ACHN (cell line): ENCODE measurements at places on chromosomes 6 and 20.

GRCh38 chr6:37218511-37218910 is 39.1 kb upstream of the TBC1D22B start:
- DNase-seq = no peak

DNA sequence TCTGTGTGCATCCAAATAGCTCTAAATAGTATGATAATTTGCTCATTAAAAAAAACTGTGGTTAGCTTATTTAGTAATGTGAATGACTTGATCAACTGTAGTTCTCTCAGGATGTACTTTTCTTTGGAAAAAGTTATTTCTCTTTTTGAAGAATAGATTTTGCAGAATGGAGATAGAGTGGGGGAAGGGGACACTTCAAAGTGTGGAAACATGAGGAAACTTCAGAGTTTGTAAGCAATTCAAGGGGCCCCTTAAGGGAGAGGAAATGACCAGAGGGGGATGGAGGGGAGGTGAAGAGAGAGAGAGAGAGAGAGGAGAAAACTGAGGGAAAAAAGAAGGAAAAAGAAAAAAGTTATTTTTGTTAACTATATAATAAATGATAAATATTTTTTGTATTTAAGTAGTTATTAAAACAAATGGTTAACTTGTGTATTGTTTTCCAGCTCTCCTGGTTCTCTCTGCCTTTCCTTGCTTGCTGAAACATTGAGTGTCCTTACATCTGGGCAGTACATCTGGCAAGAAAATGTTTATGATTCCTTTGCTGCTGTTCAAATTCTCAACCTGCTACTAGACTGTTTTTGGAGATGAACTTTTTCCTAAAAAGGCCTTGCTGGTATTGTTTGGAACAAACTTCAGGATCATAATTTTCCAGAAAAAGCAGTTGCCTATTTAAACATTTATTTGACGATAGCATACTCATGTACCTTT is 497.5 kb upstream of the CITED2 start:
- no peak for DNase-seq

DNA sequence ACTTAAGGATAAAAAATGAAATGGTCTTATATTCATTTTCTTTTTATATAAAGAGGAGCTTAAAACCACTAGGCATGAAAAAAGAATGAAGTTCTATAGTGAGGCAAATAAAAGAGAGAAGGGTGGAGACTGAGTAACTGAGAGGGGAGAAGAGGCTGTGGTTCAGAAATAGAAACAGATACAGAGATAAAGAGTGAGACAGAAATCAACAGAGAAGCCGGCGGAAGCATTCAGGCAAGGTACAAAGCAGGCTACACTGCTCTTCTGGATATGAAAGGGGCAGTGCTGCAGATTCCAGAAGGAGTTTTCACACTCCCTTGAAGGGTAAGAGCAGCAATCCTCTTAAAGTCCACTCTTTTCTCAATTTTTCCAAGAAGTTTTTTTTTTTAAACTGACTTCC is 29.9 kb downstream of the NFATC2 start:
- DNase-seq = no peak

- no peak for DNase-seq
These were observed 736 bp downstream of the FAM217B start for GRCh38 chr20:59940956-59941294.

- no peak for DNase-seq
These were observed 130.8 kb downstream of the SCAF8 start for GRCh38 chr6:154864066-154864430.

- DNase-seq = no peak
These were observed 44.6 kb upstream of the AGPAT4 start for GRCh38 chr6:161318456-161318855.

DNA sequence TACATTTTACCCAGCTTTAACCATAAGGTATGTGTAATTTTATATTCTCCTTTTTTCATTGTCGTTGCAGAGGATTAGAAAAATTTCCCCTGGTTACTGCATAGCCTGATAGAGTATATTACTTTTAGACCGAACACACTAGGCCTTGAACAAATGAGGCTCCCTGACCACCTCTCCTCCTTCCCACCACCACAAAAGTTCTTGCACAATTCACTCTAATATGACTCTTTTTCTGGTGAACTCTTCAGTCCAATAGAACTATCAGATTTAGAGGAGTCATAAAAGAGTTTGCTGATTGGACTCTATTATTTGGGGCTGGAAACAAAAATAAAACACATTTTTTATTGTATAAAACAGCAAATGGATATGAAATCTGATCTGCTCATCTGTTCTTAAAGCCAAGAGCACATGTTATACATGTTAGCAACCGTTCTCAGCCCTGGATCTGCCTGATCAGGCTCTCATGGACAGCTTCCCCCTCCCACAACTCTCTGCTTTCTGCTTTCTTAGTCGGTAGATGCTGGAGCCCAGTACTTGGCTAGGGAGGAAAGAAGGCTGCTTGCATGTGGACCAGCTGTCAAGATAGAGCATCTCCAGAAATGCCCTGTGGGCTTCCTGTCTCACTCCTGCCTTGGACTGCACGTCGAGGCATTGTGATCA is 83.5 kb downstream of the CD164 start:
- DNase-seq = no peak

DNA sequence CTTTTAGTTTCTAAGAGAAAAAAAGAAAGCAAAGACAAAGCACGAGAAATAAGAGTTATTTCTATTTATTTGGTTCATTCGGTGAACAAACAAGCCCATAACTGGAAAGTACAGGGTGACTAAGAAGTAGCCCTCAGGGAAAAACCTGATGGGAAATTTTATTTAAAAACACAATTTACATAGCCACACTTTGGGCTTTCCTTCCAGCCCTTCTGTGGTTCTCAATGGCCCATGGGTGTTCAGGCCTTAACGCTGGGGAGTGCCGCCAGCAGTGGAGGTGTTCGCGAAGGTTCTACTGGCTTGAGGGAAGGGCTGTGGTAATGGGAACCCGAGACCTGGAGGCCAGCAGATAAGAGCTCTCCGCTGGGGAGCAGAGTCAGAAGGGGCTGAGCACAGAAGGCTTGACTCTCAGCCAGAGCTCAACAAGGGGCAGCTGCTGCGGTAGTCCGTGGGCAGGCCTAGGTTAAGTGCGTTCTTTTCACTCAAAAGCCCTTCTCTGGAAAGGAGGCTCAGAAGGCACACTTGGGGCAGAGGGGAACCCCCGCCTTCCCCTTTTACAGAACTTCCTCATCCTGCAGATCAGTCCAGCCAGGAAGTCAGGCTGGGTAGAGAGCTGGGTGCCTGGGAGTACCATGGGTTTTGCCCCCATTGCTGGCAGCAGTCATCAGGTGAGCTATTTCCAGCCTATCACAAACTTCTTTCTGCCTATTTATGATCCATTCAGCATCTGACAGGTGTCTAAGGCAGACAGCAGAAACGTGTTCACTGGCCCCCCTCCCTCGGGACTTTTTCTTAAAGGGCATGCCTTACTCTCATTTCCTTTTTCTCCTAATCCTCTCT is 8.8 kb upstream of the CD83 start:
- no peak for DNase-seq

DNA sequence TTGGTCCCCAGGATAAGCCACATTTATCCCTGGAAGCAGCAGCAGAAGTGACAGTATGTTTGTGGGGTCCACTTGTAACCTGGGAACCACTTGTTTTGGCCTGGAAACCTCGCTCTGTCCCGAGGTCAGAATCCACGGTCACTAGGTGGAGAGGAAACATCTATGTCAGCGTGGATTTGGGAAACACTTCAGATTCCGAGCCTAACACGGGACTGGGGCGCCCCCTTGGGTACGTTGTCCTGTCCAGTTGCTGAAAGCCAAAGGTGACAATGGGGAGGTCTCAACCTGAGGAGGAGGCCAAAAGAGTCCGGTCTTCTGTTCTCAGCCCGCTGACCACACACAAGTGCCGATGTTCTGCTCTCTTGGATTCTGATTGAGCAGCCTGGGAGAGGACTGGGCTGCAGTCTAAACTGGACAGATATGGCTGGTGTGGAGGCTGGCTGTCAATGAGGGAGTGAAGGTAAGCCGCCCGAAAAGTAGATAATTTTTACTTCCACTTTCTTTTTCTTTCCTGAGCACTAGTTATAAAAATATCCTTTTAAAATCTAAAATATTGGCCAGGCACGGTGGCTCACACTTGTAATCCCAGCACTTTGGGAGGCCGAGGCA is 4.9 kb upstream of the ZFP57 start:
- DNase-seq = no peak

GRCh38 chr6:4336778-4337442 is 201.5 kb upstream of the ECI2 start:
- DNase-seq = peak; percentile 10

DNA sequence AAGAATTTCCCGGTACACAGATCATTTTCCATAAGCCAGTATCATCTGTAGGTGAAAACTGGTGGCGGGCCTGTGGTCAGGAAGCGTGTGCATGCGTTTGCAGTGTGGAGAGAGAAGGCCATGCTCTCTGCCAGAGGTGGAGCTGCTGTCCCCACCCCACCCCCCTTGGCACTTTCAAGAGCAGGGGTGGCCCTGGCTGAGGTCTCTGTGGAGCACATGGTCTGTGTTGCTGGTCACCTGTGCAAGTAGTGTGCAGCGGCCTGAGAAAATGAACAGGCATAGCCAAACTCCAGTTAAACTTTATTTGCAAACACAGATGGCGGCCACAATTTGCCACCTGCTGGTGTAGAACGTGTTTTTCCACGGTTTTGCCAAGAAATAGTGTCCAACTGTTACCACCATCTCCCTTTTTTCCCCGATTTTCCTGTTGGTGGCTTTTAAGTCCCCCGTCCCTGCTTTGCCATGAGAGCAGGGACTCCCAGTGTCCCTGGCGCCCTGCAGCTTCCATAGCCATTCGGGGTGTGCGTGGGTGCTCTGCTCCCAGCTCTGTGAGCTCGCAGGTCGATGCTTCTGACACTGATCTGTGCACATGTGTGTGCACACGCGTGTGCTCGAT is 2.5 kb downstream of the ADRM1 start:
- DNase-seq = no peak

DNA sequence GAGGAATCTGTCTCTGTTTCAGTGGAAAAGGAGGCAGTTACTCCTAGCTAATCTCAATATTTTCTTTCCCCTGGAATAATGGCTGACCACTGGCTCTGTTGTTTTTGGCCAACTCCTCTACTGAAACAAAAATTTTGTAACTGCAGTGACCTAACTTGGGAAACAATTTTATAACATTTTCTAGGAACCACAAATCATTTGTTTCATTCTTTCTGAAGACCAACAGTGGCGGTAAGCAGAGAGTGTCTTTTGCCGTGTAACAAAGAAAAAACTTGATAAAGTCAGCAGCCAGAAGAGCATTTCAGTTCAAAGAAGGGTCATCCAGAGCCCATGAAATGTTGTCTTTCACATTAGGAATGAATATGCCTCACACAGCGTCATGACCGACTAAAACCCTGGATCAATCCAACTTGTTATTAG is 11.8 kb upstream of the BFSP1 start:
- no peak for DNase-seq

DNA sequence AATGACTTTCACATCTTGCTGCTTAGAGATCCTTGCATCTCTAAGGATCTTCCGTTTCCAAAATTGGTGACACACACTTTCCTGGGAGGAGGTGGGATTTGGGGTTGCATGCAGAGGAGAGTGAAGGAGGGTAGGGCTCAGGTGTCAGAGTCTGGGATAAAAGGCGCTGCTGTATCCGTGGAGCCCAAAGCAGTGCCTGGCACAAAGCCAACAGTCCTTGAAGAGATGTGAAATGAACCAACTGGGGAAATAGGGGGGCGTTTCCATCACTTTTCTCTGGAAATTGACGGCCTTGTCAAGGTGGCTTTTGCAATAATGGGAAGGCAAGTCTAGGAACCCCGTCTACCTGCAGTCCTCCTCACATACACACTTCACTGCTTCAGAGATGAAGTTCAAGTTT is 59.5 kb upstream of the NELFCD start:
- DNase-seq = no peak

DNA sequence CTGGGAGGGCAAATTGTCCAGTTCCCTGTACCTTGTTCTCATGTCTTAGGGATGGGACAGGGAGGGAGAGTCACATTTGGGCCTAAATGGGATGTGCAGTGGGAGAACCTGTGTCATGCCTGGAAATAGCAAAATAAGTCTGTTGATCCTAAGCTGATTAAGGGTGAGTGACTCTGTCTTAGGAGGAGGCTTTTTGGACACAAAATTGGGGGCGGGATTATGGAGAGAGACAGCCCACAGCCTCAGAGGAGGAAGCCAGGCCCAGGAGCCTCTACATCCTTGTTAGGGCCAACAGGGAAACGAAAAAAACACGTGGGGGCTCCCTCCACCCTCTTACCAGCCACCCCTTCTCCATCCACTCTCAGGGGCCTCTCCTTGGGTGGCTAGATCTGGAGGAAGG is 2.2 kb downstream of the KCNB1 start:
- no peak for DNase-seq

GRCh38 chr6:14335071-14335470 is 217.5 kb downstream of the CD83 start:
- no peak for DNase-seq

DNA sequence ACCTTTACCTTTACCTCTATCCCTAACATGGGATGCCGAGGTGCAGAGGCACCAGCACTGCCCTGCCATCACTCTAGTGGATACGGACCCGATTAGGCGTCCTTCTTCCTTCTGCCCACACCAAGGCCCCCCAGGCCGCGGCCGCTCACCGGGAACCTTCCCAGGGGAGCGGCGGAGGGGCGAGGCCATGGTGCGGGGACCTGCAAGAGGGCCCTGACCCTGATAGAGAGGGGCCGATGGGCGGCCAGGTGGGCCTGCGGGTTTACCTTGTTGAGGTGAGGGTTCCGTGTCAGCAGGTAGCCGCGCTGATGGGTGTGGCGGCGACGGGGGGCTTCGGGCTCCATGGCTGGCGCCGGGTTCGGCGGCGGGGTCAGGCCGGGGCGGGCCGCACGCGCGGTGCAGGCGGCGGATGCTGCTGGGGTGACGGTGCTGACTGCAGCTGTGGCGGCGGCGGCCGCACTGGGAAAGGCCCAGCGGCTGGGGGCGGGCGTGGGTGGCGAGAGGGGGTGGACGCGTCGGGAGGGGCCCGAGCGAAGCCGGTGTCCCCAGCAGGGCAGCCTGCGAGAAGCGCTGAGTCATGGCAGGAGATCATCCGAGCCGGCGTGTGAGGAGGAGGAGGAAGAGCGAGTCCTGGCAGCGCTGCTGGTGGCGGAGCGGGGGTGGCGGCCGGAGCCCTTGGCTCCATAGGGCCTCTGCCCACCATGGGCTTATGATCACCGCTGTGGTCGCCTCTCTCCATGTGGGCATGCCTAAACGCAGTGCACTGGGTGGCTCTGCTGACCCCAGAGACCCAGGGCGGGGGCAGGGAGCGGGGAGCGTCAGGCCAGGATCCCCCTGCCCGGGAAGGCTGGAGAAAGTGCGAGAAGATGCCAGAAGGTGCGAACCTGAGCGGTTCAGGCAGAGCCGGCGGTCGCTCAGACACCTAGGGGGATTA is at the start of gene ME1:
TSS of gene ME1 (minus strand) at position 441 of the 934 bp plus-strand sequence. CDS start at position 344, 97 bp downstream.
- peak; percentile 85 for DNase-seq

- no peak for DNase-seq
These were observed 341.2 kb downstream of the CD83 start for GRCh38 chr6:14458669-14459266.

DNA sequence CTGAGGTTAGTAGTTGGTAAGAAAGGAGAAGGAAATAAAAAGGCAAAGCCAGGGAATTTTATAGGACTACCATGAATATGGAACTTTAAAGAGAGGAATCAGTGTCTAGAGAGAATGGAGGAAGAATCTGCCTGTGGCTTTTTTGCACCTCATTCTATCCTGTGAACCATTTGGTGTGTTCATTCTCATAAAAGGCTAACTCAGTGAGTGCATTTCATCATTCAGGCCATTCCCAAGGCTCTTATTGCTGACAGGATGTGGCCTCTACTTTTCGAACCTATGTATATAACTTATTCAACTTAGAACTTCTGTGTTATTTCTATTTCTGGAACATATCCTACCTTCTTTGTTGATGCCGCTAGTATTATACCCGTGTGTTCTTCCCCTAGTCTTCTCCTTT is 27.1 kb downstream of the HSF2 start:
- no peak for DNase-seq
